ENCODE measurements at places on chromosomes 12 and 14.

GRCh38 chr12:16063726-16064125 lies 152.6 kb downstream of the DERA start:
- DNase-seq: no peak

- DNase-seq: no peak
Observed at GRCh38 chr12:106064721-106065021, 74.1 kb downstream of the NUAK1 start.

- DNase-seq: no peak
Observed at GRCh38 chr12:81757731-81758365, 1.3 kb downstream of the PPFIA2 start.

DNA sequence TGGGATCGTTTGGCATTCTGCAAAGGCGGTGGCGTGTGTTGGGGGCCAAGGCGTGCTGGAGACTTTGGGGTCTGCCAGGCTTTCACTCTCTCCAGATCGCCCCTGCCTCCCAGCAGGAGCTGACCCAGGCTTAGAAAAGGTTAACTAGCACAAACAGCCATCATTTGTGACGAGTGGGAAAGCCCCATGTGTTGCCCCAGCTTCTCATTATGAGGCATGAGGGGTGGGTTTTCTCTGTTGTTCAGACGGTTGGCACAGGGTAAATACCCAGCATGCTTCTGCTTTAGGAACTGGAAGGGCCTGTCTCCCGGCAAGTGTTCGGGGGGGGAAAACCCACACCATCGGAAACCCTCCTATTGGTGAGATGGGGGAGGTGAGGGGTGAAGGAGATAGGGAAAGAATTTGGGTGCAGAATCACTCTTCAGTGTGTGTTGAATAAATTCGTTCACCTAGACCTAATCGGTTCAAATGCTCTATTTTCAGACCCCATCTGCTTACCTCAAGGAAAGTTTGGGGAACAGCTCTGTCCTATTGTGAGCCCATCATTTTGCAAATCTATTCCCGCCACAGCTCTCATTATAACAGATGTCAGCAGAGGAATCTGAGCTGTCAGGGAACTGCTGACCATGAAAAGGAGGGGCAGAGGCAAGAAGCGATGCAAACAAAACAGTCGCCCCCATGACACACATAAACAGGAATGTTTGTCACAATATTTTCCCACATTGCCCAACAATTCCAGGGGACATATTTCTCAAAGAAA lies 34.7 kb upstream of the C12orf42 start:
- no peak for DNase-seq

DNA sequence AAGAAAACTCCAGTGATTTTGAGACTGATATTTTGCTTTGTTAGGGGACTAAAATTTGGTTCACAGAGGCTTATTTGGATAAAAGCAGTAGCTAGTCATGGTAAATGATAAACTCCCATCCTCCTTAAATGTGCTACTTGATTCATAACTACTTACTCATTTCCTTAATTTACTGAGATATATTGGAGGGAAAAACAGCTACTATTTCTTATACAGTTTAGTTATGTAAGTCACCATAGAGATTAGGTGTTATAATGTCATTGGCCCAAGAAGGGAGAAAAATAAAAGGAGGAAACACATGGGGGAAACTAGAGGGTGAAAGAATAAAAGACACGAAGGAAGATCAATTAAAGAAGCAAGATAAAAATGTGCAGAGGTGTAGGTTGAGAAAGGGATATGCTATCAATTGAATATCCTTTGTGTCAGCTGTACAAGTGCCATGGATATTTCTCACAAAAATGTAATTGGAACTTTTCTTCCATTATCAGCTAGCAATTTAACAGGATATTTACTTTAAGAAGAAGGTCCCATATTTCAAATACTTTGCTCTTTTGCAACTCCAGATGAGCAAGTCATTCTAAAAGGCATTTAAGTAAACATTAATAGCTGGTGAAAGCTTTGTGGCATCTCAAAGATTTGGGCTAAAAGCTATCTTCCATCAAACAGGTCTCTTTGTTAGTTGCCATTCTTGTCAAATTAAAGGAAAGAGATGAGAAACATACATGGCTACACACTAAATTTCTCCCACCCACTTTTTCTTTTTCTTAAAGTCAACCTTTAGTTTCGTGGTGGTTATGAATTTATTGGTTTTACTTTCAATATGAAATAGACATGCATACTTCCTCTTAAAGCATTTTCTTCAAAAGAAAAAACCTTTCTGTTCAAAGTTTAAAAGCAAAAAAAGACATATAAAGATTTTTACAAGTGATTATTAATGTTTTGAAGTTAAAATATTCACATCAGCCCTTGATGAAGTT lies 439.5 kb downstream of the CCER1 start:
- no peak for DNase-seq

DNA sequence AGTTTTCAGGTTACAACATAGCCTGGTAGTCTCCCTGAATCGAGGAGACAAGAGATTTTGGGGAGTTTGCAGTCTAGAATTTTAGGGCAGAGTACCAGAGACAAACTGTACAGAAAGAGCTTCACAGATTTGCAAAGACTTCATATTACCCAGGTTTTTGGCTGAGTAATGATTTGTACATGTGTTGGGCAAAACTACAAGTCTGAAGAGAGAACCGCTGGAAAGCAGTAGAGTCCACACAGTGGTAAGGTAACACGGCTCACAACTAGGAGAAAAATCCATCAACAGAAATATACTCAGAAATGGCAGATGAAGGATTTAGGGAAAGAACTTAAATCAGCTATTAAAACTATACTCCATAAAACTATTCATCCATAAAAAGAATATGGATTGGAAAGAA lies 25.7 kb downstream of the FBXO33 start:
- DNase-seq: no peak

DNA sequence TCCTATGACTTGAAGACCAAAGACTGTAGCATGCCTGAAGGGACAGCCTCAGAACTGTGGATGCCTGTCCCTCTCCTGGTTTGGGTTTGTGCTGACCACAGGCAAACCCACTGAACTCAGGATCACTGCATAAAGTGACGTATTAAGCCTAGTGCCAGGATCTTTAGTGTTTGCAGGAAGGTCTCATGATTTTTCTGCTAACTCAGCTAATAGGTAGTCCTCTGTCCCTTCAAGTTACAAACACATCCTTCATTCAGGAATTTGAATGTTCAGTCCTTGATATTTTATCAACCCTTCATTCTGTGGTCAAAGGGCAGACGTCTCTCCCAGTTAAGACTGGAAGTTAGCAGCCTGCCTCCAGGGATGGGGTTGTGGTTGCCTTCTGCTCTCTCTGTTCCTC lies 10.3 kb upstream of the OAS3 start:
- DNase-seq: no peak

DNA sequence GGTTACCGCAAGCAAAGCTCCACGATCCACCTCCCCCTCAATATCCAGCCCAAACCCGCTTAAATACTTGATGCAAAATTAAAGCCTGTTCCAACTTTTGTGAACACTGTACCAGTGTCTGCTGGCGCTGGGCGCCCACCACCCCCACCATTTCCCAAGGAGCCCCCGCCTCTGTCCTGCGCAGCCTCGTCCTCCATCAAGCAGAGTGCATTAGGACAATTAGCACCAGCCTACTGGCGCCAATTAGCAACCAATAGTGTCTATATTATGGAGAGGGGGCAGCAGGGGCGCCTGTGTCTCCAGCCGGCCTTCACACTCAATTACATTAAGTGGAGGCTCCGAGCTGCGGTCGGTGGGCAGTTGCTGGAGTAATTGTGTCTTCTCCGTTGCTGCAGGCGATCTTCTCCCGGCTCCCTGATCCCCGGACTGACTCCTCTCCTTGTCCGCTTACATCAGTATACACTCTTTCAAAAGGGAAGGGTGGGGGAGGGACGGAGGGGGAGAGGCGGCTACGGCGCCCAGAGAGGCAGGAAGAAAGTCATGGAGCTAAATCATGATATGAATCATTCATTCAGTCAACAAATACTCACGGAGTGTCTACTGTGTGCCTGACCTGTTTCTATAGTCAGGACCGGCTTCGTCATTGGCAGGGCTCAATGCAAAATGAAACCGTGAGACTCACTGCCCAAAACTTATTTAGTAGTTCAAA lies 707.3 kb downstream of the MED13L start:
- no peak for DNase-seq

DNA sequence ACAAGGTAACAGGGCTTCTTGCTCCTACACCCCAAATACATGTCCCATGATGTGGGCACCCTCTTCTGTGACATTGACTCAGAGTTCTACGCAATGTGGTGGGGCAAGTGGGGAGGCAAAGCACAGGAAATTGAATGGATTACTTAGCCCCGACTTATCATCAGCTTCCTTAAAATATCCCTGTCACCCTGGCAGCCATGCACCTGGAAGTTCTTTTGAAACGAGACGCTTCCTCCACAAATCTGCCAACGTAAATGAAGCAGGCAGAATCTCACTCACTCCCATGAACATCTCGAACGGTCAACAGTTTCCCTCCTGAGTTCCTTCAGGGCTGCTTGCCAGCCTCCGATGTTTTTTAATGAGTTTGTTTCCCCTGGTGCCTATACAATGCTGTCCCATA lies 33.5 kb downstream of the RNFT2 start:
- no peak for DNase-seq

DNA sequence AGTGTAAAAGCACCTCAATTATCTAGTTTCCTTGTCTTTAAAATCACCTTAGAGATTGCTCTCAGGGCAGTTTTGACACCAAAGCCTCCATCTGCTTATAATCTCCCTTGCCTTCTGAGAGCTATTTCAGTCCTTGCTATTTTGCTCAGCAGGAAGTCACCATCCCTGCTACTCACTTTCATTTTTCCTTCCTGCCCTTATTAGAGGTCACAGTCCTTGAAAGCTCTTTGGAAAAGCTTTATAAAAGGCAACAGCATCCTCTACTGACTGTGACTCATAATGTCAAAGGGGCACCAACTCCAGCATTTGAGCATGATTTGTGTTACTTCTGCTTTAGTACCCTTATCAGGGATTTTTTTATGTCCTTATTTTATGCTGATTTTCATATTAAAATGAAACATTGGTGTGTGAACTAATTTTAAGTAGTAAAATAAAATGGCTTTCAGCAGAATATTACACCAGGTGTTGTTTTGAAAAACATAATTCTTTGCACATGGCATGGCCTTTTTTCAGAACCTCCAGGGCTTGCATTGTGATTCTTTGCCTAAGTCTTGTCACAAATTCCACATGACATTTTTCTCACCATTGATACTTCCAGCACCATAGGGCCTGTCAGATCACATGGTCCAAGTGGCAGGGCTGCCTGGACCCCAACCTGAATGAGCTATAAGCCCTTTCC lies 213.0 kb downstream of the ADAMTS20 start:
- DNase-seq: no peak

- no peak for DNase-seq
Observed at GRCh38 chr12:27003421-27004381, 10.5 kb downstream of the TM7SF3 start.

GRCh38 chr14:61429316-61429715 lies 107.9 kb downstream of the PRKCH start:
- no peak for DNase-seq

- no peak for DNase-seq
Observed at GRCh38 chr12:107523775-107524535, 161.6 kb upstream of the PWP1 start.

DNA sequence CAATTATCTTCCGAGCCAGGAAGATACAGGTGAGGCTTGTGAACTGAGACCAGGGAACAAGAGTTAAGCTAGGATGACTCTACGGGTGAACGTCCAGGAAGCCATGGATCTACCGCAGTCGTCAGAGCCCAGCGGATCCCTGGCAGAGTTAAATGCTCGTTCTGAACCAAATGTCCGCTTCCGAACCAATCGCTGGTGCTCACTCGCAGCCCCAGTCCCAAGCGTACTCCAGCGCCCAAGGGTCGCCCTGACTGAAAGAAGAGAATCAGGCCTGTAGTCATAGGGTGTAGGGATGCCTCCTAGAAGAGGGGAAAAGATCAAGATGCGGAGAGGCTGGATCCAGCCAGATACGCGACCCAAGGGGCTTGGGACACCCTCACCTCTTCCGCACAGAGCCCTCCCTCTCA lies 283 bp downstream of the VIPAS39 start:
- DNase-seq: peak; percentile 13

- DNase-seq: no peak
Observed at GRCh38 chr12:20024194-20024593, 344.1 kb upstream of the PDE3A start.

GRCh38 chr12:25025260-25025659 lies 76.4 kb upstream of the BCAT1 start:
- no peak for DNase-seq

- no peak for DNase-seq
Observed at GRCh38 chr12:88172844-88173407, 30.8 kb downstream of the TMTC3 start.

DNA sequence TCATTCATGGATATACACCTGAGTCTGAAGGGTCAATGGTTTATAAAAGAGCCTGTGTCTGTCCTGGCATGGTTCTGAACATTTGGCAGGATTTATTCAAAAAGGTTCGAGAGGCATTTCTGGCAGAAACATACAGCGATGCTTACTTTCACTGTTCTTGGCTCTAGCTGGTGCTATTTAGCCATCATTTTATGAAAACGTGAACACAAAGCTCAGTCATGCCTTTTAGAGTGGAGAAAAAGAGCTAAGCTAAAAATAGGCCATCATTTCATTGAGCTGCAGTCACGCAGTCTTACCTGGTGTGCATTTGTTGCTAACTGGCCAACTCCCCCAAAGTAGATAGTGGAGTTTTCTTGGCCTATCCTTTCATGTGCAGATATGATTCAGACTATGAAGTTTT lies 1209.5 kb downstream of the SLC16A7 start:
- no peak for DNase-seq

- peak; percentile 44 for DNase-seq
Observed at GRCh38 chr12:108573317-108573716, 10.9 kb downstream of the ISCU start.

GRCh38 chr14:59870277-59871165 lies at the start of gene RTN1:
TSS of gene RTN1 (minus strand) at chr14:59870776. CDS start at chr14:59870630, 146 bp downstream.
- DNase-seq: no peak

- no peak for DNase-seq
Observed at GRCh38 chr12:100794441-100795173, at the start of gene ANO4. TSS of gene ANO4 (plus strand) at chr12:100794776. CDS start at chr12:100901786, 107,010 bp downstream.

GRCh38 chr12:42756841-42757623 lies 167.5 kb upstream of the PRICKLE1 start:
- DNase-seq: no peak

DNA sequence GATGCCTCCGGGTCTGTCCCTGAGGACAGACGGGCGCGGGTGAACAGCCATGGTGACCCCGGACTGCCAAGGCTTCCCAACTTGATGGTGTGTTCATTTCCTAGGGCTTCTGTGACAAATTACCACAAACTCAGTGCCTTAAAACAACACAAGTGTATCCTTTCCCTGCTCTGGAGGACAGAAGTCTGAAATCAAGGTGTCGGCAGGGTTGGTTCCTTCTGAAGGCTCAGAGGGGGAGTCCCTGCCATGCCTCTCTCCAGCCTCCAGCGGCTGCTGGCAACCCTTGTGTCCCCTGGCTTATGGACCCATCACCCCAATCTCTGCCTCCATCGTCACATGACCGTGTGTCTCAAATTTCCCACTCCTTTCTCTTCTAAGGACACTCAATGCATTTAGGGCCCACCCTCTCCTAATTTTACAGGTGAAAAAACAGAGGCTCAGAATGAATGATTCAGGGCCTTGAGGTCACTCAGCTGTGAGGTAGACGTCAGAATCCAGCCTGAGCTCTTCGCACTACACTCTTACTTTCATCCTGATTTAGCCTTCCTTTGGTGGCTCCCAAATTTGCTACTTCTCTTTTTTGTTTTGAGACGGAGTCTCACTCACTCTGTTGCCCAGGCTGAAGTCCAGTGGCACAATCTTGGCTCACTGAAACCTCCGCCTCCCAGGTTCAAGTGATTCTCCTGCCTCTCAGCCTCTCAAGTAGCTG lies 45.4 kb downstream of the VCPKMT start:
- DNase-seq: no peak

GRCh38 chr14:65604936-65605335 lies 192.4 kb downstream of the FUT8 start:
- no peak for DNase-seq

GRCh38 chr14:61662437-61663311 lies 32.6 kb upstream of the HIF1A start:
- peak; percentile 33 for DNase-seq
